Panc1 (cell line): ENCODE measurements at places on chromosomes 2 and 18. TPM values are rescaled to one million over a fixed set of nuclear protein-coding genes. Genes with fewer than 3 reads are reported as not detected.

Gene PREB
- total RNA-seq, result 60.9 TPM

Gene IL36B
- total RNA-seq, result not detected

Gene RBM44
- total RNA-seq, result 0.90 TPM

Gene C18orf54
- 7.5 TPM for total RNA-seq

Gene MAB21L4
- total RNA-seq, result 0.21 TPM

Gene PROKR1
- not detected for total RNA-seq

Gene MAP2
- 44.9 TPM for total RNA-seq

Gene UGT1A6
- not detected for total RNA-seq

Gene PDE1A
- total RNA-seq, result 0.08 TPM

Gene CCDC85A
- total RNA-seq, result 0.05 TPM

Gene CFLAR
- total RNA-seq, result 46.3 TPM

Gene UNC80
- total RNA-seq, result 0.08 TPM

Gene DNER
- total RNA-seq, result 0.31 TPM

Gene MYO1B
- 51.5 TPM for total RNA-seq
